ENCODE measurements at places on chromosomes 12 and 14.
A peak's percentile ranks its signal among the peaks of the same experiment; 100 is the strongest.

DNA sequence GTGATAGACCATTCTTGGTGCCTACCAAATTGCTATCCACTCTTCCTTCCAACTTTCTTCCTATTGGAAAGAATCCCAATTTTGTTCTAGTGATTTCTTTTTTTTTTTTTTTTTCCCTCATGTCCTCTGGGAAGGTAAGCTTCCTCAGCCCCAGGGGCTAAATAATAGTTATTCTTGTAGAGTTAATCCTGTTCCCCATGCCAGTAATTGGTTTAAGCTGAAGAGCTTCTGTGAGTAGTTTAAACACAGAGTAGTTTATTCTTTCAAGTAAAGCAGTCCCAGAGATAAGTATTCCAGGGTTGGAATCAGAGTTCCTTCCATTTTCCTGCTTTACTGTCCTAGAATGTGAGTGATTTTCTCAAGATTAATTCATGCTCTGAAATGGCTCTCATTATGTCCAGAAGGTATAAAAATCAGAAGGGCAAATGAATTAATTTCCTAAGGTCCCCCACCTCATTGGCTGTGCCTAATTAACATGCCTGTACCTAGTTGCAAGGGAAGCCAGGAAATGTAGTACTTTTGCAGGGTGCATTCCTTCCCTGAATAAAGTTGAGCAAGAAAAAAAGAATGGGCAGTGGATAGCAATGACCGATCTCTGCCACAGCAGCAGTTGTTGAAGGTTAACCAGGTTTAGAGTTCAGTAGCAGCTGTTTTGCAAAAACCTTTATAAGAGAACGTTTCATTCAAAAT, 97.8 kb downstream of the PLEKHA5 start:
- DNase-seq = no peak

DNA sequence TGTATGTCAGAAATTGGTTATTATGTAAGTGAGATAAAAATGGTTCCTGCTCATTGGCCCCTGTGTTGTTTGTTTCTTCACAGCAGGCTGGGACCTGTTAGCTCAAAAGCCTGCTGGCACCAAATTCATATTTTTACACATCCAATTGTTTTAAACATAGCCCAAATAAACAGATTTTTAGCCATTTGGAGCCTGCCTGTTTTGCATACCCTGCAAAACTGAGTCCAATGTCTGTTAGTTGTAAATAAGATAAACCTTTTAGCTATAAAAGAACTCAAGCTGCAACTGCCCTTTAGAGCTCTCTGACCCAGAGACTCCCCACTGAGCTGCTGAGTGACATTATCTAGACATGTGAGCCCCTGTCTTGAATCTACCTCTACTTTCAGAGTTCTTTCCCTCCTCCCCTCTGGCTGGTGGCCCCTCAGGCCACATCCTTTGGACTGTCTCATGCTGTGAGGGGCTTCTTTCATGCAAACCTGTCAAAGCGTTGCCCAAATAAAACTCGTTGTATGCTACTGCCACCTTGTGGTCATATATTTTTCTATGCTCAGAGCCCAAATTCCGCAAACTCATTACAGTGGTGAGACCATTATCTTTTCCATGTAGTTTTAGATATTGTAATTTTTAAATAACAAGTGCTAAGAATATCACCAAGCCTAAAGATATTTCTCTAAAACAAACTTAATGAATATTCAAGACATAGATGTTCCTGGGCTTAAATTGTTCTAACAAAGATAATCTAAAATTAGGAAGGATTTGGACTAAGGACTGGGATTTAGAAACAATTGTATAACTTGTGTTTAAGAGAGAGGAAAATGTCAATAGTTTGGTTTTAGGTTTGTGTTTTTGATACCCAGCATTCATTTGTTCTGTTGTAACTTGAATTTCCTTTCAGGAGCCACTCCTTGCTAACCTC, 337.9 kb downstream of the AACS start:
- peak; percentile 4 for DNase-seq

GRCh38 chr12:10867381-10867780, 16.7 kb downstream of the PRH1 start:
- DNase-seq = no peak

GRCh38 chr14:96514694-96515093, 12.5 kb downstream of the PAPOLA start:
- DNase-seq = no peak

- no peak for DNase-seq
These were observed 921 bp downstream of the DEPDC4 start for GRCh38 chr12:100265732-100266584.

GRCh38 chr12:65051218-65051617, 69.9 kb downstream of the WIF1 start:
- peak; percentile 82 for DNase-seq

GRCh38 chr12:96720363-96720705, 186.7 kb upstream of the NEDD1 start:
- no peak for DNase-seq

DNA sequence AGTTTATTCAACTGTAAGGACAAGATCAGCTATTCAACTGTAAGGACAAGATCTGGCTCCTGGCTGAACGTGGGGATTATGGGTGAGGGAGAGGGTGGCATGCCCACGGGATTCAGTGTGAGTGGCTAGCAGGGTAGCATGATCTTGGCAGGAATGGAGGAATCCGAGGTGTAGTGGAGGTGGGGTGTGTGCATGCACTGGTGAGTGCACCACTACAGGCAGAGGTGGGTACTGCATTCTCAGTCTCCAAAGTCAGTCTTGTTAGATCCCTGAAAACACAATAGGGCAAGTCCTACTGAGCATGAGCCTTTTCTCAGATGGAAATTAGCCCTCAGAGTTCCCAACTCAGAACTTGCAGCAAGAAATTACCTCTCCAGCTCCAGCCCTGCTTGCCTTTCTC, 32.2 kb upstream of the DCD start:
- DNase-seq = peak; percentile 6

- peak; percentile 44 for DNase-seq
These were observed 17.6 kb upstream of the PLEKHH1 start for GRCh38 chr14:67515386-67516079.

DNA sequence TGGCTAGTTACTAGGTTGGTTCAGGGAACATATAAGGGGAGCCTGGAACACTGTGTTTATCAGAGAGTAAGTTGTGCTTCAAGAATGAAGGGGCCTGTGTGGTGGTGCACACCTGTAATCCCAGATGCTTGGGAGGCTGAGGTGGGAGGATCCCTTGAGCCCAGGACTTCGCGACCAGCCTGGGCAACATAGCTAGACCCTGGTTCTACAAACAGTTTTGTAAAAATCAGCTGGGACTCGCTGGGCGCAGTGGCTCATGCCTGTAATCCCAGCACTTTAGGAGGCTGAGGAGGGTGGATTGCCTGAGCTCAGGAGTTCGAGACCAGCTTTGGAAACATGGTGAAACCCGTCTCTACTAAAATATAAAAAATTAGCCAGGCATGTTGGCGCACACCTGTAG, 42.1 kb upstream of the GPR132 start:
- DNase-seq = no peak

DNA sequence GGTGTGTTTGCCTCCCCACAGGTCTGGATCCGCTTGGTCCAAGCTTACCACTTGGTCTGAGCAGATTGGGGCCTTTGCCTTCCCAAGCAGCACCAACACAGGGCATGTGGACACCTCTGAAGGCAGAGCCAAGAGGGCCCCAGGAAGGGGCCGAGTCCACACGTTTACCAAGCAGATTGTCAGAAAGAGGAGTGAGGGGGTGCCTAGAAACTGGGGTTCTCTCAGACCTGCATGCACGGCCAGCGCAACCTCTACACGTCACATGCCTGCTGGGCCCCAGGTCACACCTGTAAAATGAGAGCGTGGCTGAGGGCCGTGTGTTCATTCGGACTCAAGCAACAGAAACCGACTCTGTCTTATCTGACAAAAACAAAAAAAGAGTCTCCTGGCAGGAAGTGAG, 96.9 kb downstream of the PAPOLA start:
- DNase-seq = no peak

DNA sequence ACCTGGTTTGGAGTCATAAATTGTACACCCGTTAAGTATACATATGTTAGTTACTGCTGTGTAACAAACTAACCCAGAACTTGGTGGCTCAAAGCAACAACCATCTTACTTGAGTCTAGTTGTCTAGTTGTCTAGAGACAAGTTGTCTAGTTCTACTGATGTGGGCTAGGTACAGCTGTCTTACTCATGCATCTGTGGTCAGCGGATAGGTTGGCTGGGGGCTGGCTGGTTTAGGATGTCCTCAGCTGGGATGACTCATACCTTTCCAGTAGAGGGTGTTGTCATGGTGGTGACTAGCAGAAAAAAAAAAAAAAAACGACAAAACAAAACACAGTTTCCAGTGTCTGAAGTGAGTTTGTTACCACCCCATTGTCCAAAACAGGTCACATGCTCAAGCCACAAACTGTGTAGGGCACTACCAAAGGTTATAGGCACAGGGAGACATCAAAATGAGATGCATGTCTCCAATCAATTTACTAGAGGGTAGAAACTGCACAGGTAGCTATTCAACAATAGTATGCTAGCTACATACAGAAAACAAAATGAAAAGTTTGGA, 680.3 kb downstream of the MED13L start:
- peak; percentile 77 for DNase-seq

DNA sequence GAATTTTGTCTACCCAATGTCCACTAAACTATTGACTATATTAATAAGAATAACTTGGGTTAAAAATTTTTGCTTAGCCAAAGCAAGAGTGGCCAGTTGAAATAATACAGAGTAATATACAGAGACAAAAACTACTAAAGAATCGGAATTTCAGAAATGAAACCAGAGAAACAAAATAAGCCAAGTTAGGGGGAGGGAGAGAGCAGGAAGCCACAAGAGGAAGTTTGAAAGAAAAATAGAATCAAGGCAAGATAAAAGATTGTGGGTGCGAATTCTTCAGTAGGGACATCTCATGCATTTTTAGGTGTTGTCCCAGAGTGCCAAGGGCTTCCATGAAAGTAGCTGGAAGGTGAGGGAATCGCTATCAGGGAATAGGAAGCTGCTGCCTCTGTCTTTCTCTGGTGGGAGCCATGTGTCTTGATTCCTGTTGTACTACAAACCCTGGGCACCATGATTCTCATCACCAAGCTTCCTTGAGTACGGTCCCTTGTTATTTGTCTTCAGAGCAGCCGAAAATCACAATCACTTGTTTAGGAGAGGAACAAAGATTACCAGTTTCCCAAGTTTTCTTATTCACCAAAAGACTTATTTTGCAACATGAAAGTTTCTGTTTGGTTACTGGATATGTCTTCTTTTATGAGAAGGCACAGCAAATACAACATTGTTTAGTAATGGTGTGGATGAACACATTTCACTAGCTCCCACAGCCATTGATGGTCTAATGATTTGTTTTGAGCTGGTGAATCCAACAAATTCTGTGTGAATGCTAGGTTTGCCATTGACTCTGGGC, 16.7 kb downstream of the NEUROD4 start:
- DNase-seq = no peak

DNA sequence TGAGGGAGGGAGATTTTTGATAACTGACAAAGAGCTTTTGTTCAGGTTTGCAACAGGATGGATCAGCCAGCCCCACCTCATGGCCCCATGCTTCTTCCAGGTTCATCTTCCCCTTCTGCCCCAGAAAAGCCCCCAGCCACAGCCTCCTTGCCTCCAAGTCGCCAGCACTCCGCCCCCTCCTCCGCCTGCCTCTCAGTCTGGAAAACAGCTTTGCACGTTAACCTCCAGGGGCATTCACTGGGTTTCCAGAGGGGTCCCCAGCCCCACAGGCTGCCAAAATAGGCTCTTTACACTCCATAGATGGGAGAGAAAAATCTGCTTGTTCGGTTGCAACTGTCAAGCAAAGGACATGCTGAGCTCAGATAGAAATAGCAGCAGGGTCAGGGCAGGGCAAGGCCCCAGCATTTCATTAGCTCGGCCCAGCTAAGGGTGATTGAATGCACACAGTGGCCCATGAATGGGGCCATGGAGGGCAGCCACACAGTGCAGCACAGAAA, 253.6 kb downstream of the ZFP36L1 start:
- DNase-seq = no peak

- no peak for DNase-seq
These were observed 94.6 kb downstream of the TMEM30B start for GRCh38 chr14:61186341-61187195.

DNA sequence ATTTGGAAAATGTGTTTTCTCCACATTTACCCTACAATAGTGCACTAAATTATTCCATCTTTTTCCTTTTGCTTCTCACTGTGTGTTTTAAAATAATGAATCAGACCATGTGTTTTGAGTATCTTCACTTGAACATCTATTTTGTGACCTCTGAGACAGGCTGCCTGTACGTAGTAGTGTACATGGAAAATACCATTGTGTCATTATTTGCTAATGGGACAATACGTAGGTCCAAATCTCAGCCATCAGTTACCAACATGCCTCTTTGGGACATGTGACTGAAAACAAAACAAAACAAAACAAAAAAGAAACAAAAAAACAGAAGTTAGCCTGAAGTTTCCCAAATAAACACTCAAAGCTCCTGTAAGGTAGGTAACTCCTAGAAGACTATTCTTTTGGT, 7.1 kb upstream of the MYF6 start:
- DNase-seq = no peak

DNA sequence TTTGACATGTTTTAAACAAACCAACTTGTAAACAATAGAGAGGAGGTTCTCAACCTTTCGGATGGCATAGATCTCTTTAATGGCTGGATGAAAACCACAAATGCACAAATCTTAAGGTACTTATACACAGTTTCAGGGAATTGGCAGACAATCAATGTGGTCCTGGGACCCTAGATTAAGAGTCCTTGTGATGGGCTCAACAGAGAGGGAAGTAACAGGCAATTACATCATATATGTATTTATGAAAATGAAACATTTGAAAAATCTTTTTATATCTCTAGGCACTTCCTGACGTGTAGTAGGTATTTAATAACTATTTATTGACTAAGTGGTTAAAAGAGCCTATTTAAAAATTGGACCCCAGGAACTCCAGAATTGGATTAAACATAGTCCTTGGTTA, 897 bp downstream of the ACTR10 start:
- DNase-seq = no peak

GRCh38 chr14:94775871-94776210, 5.9 kb upstream of the GSC start:
- no peak for DNase-seq

- DNase-seq = no peak
These were observed 6.1 kb downstream of the HNF1A start for GRCh38 chr12:120984351-120984898.

- DNase-seq = no peak
These were observed at the start of gene VSX2 for GRCh38 chr14:74238974-74239847. Gene VSX2, plus strand, starts transcription at chr14:74239449. Its CDS starts 113 bp downstream, at chr14:74239562.

DNA sequence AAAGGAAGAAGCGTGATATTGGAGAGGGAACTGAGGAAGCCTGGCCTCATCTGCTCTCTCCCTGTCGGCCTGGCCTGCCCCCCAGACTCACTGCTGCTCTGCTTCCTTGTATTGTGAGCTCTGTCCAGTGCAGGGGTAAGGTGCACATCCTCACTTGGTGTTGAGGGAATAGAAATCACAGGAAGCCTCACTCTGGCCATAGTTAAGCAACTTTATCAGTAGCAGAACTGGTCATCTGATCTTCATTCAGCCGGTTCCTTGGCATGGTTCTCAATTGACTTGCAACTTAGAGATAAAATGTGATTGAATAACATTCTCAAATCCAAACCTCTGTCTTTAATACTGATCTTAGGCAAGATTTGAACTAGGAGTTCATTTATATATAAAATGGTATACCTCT, 11.5 kb upstream of the CCDC175 start:
- DNase-seq = no peak

GRCh38 chr14:64474698-64475097, 9.4 kb downstream of the AKAP5 start:
- DNase-seq = no peak
